Ureter (tissue), 1 donor: ENCODE measurements at places on chromosomes 16 and 17. TPM values are rescaled to one million over a fixed set of nuclear protein-coding genes. Genes with fewer than 3 reads are reported as not detected.

GRCh38 chr17:2602597-2603017 is 9.2 kb downstream of the PAFAH1B1 start:
- DNase-seq = no peak

GRCh38 chr16:23469814-23470213 is 16.8 kb upstream of the COG7 start:
- no peak for DNase-seq

GRCh38 chr17:17125136-17126084 is 80.7 kb downstream of the PLD6 start:
- no peak for DNase-seq

GRCh38 chr17:72266112-72266775 is 145.4 kb downstream of the SOX9 start:
- DNase-seq = no peak

CAVIN1 gene
- 177 TPM for total RNA-seq

- no peak for DNase-seq
Observed at GRCh38 chr16:17939122-17939536, 397.4 kb downstream of the NPIPA8 start.

GRCh38 chr17:863880-864279 is 81.7 kb downstream of the MRM3 start:
- DNase-seq = no peak

- DNase-seq = no peak
Observed at GRCh38 chr16:79605999-79606398, 5.5 kb upstream of the MAF start.
